ENCODE measurements at places on chromosomes 2 and 18.

DNA sequence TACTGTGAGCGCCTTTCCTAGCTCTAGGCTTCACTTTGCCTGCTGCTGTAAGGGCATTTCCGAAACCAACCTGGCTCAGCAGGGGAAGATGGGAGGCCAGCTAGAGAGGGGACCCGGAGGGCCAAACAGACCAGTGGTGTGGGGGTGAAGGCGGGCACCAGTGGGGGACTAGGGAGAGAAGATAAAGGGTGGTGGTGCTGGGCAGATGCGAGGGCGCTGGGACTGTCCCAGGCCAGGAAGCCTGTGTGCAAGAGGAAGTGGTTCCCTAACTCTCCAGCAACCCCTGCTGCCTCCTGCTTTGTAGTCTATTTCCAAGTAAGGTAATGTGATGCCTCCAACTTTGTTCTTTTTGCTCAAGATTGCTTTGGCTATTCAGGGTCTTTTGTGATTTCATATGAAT, 73.1 kb downstream of the DNAH7 start:
- DNase-seq = no peak

- DNase-seq = no peak
Observed at GRCh38 chr2:56749152-56749752, 565.5 kb downstream of the CCDC85A start.

DNA sequence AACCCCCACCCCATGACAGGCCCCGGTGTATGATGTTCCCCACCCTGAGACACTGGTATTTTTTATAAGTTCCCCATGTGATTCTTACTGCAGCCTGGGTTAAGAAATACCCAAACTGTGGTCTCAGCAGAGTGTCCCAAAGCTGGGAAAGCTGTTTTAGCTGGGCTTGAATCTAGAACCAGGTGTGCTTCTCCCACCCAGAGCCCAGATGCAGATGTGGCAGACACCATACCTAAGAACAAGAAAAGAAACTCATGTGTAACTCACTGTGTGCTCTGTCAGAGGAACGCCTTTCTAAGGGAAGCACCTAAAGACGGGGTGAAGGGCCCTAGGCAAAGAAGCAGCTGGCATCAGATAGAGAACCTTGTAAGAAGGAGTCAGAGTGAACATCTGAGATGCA, 23.9 kb downstream of the DOK1 start:
- no peak for DNase-seq

DNA sequence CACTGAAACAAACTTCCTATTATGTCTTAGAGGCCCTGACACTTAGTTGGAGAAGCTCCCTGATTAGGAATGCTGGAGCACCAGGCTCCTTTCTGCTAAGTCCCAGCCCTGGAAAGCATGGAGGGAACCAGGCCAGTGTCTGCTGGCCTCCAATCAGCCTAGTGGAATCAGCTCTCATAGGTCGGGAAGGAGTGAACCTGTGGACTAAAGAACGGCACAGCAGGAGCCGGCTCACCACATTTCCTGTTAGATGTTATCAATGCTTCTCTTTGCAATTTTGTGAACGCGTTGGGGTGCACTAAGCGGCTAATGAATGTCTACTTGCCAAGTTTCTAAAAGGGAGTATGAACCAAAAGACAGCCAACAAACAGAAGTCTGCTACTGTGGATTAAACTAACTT, 296.6 kb downstream of the NAPG start:
- DNase-seq = no peak

GRCh38 chr18:52190631-52191030, 149.4 kb upstream of the DCC start:
- DNase-seq = no peak

GRCh38 chr2:69797235-69797634, 32.2 kb upstream of the GMCL1 start:
- no peak for DNase-seq

DNA sequence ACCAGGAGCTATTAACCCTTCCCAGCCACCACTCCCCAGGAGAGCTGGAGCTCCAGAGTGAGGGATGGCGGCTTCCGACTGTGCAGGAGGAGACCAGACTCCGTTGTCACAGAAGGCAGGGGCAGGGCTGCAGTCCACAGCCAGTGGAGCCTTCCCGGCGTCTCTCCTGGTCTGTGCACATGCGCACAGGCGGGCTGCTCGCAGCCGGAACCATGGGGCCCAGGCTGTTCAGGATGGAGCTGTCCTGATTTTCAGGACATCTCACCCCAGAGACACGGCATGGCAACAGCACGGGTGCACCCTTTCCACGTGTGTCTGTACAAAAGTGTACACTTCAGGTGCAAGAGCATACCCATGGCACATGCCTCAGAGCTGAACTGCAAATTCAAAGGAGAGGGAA, 28.9 kb downstream of the EIPR1 start:
- no peak for DNase-seq

GRCh38 chr18:49610022-49610445, 48.2 kb downstream of the LIPG start:
- no peak for DNase-seq

DNA sequence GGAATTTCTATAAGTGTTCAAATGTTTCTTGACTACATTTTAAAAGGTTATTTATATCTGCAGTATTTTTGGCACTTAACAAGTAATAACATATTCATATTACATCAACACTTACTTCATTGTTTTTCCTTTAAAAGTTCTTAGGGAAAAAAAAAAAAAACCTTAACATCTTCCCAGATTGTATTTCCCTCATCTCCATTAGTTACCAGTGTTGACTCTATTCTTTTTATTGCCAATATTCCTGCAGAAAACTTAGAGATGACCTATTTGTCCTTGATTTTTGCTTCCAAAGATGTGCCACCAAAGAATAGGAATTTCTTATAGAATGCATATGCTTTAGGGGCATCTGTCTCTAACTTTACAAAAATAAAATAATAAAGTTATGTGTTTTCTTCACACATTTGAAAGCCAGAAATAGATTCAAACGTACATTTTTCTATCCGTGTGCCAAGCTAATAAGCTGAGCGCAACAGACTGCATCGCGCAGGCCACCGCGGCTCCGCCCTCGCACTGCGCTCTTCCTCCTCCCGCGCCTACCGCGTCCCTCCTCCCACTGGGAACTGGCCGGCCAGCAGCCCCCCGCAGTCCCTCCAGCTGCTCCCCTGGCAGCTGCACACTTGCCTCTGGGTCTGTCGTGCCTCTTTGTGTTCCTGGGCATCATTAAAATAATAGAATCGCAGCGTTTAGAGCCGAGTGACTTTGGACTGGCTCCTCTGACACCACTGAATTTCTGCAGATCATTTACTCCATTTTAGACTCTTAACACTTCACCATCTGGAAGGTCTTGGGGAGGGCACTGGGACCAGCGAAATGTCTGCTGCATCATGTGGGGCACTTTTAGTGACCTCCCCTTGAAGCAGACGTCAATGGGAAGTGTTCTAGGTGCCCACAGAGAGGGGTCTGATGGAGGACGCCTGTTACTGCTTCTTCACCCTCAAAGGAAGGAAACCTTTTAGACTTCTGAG, 21.2 kb upstream of the NAB1 start:
- no peak for DNase-seq

GRCh38 chr2:28049416-28049815, 158.9 kb downstream of the BABAM2 start:
- no peak for DNase-seq

DNA sequence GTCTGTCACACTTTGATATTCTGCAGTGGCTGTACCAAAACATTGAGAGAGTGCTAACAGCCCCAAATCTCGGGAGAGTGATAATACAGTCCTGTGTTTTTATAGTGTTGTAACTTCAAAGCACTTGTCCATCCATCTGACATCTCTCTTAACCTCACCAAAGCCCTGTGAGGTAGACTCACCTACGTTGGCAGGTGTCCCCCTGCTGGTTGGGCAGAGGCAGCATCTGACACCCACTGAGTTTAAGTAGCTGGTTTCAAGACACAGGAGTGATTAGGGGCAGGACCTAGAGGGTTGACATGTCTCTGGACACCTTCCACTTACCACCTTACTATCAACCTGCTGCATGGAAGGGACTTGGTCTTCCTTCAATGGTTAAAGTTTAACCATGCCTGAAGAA, 22.9 kb downstream of the COLEC12 start:
- DNase-seq = no peak

- no peak for DNase-seq
Observed at GRCh38 chr2:71788186-71788525, 334.8 kb downstream of the DYSF start.

GRCh38 chr2:106953236-106953635, 67.3 kb upstream of the ST6GAL2 start:
- DNase-seq = no peak

- peak; percentile 54 for DNase-seq
Observed at GRCh38 chr2:218852911-218853667, 6.5 kb upstream of the WNT6 start.

DNA sequence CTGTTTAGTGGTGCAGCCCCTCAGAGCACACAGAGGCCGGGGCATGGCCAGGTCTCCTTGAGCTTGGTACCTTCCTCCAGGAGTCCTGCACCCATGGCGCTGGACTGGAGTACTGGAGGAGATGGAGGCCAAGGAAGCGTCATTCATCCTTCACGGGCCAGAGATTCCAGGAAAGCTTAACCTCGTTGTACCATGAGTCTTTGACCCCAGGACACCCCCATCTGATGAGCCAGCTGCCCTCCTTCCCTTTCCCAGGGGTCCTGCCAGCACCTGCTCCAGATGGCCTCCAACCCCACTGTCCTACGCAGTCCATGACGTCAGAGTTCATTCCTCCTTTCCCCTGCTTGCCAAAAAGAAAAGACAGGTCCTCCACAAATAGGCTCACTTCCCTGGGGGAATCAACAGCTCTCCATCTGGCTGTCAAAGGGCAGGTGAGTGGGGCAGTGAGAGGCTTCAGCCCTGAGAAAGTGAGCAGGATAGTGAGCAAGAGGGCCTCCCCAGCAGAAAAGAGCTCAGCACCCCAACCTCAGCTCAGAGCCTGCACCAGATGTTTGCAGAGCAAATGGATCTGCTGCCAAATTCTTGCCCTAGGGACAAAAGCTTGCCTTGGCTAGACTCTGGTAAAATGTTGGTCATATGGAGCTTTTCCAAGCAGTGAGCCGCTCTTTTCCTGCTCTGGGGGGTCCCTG, 4.5 kb upstream of the NPPC start:
- no peak for DNase-seq

GRCh38 chr2:239445771-239446524, 45.1 kb upstream of the HDAC4 start:
- DNase-seq = no peak

GRCh38 chr18:49668574-49669275, 106.9 kb downstream of the LIPG start:
- DNase-seq = no peak

GRCh38 chr2:134461511-134461910, 207.6 kb downstream of the MGAT5 start:
- no peak for DNase-seq

- DNase-seq = no peak
Observed at GRCh38 chr2:197138506-197138905, 172.1 kb downstream of the ANKRD44 start.

DNA sequence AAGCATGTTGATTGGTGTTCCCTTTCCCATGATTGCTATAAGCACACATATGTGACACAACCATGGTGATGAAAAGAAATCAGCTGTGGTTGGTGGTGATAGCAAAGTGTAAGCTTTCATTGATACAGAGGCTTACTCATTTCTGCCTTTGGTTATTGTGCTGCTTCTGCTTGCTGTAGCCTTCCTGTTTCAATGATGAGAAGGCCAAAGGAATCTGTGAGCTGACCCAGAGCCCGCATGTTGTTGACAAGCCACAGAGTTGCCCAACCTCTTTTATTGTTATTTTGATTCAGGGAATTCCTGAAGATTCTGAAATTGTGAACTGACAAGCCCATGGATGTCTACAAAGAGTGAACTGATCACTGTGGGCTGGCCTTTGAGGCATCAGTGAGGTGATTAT, 164.4 kb downstream of the TMEFF2 start:
- DNase-seq = no peak

DNA sequence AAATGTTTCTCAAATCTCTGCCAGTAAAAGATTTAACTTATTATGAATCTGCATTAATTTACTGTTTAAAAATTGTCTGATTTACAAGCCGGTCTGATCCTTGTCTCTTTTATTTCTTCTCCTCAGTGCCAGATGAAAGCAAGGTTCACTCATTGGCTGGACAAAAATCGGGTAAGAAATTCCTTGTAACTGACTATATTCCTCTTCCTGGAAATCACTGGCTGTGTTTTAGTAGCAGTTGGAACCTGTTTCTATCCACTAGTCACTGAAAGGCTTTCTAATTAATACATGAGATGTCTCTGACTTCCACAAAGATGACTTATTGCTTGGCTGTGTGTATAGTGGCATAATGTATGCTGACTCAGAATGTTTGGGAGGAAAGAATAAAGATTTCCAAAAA, 436.6 kb upstream of the NRP2 start:
- no peak for DNase-seq

DNA sequence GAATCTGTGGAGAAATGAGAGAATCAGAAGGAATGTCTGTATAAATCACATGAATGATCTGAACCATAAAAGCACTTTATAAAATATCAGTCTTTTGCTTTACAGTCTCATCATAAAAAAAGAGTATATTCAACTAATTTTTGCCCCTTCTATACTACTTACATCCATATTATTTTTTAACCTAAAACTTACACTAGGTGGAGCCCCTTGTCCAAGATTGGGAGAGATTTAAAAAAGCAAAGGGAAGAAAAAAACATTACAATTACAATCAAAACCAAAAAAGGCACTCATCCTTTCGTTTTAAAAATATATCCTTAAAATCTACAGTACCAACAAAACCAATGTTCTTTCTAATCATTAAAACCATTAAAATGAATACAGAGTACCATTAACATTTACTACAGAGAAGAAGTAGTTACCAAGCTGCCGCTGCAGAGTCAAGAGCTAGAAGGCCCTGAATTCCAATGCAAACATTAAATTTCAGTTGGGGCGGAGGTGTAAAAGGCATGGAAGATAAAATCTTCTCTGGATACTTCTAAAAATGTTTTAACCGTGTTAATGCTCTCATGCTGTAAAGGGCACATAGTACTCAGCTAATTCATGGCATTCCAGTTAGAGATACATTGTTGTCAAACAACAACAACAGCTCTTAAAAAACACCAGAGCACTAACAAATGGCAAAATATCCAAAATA, 56.7 kb upstream of the EPB41L3 start:
- DNase-seq = no peak

DNA sequence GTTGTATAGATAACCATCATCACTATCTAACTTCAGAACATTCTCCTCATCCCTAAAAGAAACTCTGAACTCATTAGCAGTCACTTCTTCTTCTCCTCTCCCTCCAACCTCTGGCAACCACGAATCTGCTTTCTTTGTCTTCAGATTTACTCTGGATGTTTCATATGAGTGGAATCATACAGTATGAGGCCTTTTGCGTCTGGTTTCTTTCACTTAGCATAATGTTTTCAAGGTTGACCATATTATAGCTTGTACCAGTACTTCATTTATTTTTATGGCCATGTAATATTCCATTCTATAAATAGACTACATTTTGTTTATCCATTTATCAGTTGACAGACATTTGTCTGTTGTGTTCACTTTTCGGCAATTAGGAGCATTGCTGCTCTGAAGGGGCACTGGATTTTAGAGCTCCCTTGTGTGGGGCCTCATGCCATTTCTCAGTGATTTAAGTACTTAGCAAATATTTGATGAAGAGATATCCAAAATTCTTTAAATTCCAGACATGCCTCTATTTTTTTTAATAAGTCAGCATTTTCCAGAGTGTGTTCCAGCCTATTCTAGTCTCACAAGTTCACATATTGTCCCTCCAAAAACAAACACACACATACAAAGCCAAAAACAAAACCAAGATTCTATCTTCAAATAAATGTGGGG, 22.5 kb upstream of the MAP3K20 start:
- DNase-seq = no peak
